ENCODE measurements at places on chromosomes 6 and 20.

DNA sequence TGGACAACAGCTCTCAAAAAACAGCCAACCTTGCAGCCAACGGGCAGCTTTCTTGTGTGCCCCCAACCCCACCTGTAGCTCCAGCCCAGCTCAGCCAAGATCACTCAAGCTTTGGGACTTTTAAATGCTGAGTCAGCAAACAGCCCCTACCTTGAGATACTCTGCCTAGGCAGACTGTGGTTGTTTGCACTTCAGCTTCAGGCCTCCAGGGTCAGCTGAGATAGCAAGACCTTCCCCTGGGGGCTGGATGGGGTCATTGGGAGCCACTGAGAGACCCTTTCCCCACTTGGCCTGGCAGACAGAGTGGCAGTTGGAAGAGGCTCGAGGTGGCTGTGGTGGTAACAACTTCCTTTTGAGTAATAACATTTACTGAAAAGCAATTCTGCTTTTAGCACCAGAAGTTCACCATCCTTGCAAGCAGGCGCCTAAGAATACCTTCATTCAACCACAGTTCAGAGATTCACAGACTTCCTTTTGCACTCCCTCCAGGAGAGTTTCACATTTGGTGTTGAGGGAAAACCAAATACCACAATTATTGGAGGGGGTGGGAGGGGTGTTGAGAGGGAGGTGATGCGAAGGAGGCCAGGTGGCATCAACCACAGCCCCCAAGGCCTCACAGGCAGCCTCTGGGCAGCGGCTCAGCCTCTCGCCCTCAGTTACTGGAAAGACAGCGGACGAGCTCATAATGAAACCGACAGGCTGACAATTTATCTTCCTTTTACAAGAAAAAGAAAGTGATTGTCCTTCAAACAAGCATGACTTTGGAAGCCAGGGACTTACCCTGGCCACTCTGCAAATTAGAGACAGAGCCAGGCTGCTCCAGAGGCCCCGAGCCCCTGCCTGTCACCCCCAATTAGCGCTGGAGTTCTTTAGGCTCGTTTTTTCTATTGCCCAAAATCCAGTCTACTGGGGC lies 148.1 kb downstream of the CEBPB start:
- DNase-seq: peak; percentile 55

DNA sequence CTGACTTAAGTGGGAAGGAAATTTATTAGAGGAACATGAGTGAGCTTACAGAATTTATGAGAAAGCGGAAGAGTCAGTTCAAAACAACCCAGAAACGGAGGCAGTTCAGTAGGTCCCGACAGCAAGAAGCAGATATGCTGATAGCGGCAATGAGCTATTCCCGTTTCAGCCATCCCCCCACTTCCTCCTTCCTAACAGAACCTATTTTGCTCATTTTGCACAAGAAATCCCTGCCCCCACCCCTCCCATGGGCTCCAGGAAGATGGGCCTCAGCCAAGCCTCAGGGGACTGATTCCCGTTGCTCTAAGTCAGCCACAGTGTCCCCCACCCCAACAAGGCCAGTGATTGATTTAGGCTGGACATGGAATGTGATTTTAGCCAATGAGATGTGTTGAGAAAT lies 157.5 kb downstream of the CEBPB start:
- no peak for DNase-seq

- DNase-seq: no peak
Measured at GRCh38 chr6:161439093-161439492, 165.2 kb upstream of the AGPAT4 start.

DNA sequence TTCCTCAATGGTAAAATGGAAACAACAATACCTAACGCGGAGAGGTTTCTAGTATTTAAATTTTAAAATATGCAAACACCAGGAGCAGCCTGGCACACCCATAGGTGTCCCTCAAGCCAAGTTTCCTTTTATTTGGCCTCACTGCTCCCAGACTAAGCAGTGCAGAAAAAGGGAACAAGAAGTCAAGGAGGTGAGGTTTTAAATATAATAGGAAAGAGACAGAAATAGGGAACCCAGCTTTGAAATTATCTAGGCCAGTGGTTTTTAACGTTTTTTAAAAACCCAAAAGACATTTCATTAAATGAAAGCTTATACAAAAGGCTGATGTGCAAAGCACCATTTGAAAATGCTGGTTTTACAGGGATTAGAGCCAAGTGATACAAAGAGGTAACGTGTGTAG lies 109.6 kb downstream of the SLC22A3 start:
- DNase-seq: no peak

GRCh38 chr20:43936805-43937204 lies 22.2 kb downstream of the TOX2 start:
- no peak for DNase-seq

DNA sequence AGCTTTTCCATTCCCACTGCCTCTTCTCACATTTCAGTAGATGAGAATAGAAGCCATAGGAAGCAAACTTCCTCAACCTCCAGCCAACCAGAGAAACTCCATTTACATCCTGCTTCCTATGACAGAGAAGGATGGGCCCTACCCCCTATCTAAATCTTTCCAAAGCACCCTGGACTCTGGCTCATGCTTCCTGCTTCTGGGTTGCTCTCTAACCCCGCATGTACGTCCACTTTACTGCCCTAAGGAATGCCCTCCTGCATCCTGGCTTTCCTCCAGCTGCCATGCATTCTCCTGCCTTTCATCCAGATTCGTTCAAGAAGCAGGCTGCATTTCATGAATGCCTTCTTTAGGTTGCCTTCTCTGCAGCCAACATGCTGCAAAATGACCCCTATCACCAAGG lies 91.9 kb downstream of the FAM217A start:
- DNase-seq: no peak

- DNase-seq: no peak
Measured at GRCh38 chr6:33740794-33741193, 5.9 kb downstream of the IP6K3 start.

- DNase-seq: no peak
Measured at GRCh38 chr6:127841811-127842210, 59.0 kb downstream of the THEMIS start.

- DNase-seq: no peak
Measured at GRCh38 chr6:138030872-138031271, 76.3 kb downstream of the PERP start.

- DNase-seq: no peak
Measured at GRCh38 chr6:22071270-22072041, 225.4 kb downstream of the PRL start.

DNA sequence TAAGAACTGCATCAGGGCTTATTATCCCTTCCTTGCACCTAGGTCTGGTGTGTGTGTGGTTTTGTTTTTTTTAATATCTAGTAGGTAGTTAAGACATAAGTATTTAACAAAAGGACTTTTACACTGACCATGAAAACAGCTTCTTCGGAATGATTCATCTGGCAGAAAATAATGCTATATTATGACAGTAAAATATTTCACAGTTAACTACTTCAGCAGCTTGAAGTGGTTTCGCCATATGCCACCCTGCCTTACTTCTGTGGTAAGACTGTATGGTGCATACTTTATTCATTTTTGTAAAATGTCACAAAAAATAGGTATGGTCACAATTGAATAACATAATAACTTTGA lies 858 bp upstream of the PTPRK start:
- no peak for DNase-seq

GRCh38 chr6:61833176-61833755 lies 452.8 kb downstream of the KHDRBS2 start:
- DNase-seq: no peak

GRCh38 chr6:42963855-42964605 lies 3.5 kb downstream of the GNMT start:
- DNase-seq: peak; percentile 75

DNA sequence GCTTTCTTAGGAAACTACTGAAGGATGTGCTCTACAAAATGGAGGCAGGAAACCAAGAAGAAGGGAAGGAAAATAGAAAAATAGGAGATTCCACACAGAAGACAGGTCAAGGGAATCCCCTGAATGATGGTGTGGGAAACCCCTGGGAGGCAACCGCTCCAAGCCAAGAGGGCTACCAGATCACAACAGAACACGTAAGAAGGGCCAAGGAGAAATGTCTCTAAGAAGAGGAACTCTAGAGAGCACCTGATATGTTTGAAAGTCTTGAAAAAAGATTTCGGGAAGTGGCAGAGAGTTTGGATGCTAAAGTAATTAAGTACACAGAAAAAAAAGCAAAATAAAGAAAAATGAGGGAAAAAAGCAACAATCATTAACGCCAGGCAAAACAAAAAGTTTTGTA lies 7.1 kb downstream of the KIF13A start:
- DNase-seq: no peak

DNA sequence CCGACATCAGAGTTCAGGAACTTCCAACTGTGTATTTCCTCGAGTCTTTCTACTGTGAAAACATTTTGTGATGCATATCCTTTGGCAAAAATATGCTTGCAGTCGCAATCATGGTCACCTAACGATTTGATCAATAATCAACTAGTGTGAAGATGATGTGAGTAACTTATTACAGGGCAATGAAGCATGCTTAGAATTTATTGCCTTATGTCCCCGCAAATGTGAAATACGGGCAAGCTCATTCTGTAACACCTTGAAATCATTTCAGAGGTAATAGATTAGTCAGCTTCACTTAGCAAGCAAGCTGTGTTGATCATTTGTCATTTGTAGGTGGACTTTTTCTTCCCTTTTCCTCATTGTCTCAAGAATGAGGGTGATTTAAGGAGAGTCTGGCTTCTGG lies 67.9 kb upstream of the DOK5 start:
- DNase-seq: no peak

- no peak for DNase-seq
Measured at GRCh38 chr20:42494290-42494689, 695.4 kb downstream of the PTPRT start.

All from NAMALWA (cell line).